ENCODE measurements at places on chromosomes 5 and 9.
A peak's percentile ranks its signal among the peaks of the same experiment; 100 is the strongest.

DNA sequence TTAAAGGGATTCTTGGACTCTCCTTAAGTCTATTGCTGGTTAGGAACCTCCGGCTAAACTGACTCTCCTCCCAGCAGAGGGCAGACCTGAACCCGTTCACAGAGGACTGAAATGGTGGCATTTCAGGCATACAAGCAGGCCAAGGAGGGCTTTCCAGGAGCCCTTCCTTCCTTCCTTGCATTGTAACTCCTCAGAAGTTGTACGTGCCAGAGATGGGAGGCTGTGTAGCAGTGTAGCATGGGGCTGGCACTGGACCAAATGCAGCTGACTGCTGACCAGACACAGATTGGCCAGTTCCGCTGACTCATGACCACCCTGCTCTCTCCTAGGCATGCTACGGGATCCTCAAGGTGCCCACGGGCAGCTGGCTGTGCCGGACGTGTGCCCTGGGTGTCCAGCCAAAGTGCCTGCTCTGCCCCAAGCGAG, 36.4 kb downstream of the JADE2 start:
- no peak for DNase-seq

DNA sequence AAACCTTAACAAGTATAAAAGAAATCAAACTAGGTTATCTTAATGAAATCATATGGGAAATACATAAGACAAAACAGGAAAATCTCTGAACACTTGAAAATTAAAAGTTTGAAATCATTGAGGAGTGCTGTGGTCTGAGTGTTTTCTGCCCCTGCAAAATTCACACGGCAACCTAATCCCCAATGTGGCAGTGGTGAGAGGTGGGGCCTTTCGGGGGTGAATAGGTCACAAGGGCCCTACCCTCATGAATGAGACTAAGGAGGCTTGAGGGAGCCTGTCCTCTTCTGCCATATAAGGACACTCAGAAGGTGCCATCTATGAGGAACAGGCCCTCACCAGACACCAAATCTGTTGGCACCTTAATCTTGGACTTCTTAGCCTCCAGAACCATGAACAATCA, 10.7 kb downstream of the CAMSAP1 start:
- DNase-seq: no peak

- no peak for DNase-seq
Measured at GRCh38 chr5:64859881-64860280, 91.2 kb downstream of the CWC27 start.

DNA sequence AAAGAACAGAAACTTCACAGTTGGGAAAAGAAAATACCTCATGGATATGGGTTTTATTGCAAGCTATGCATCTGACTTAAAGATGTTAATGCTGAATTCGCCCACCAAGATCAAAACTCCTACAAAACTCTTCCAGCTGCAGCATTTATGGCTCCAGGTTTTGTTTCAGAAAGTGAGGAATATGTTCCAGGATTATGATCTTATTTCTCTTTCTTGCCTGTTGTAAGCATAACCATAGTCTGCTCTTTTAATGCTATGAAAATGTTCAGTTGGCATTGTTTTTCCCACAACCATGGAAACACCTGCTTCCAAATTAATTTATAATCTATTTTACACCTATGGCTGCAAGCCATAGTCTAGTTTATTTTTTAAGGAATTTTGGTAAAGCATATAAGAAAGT, 34.9 kb upstream of the FST start:
- no peak for DNase-seq

DNA sequence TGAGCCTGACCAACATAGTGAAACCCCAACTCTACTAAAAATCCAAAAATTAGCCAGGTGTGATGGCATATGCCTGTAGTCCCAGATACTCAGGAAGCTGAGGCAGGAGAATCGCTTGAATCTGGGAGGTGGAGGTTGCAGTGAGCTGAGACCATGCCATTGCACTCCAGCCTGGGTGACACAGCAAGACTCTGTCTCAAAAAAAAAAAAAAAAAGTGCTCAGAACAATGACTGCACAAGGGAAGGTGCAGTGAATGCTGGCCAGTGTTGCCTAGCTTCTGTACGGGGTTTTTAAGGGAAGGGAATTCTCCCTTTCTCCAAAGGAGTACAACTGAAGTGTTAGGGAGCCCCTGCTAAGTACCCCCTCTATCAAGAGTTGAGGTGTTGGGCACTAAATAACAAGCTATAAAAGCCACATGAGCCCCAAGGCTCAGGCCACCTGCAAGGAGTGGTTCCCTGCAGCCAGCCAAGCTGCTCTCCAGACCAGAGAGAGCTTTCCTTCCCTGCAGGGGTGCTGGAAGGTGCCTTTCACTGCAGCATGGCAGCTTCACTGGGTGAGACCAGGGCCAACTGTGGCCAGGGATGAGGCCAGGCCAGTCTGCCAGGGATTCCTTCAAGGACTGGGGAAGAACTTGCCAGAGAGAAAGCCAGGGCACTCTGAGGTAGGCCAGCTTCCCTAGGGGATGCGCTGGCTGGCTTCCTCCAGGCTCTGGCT, 14.8 kb downstream of the GADD45G start:
- DNase-seq: no peak

GRCh38 chr9:122265149-122265915, 650 bp downstream of the MRRF start:
- no peak for DNase-seq

- DNase-seq: peak; percentile 23
Measured at GRCh38 chr5:57302164-57302563, 128.3 kb downstream of the GPBP1 start.

DNA sequence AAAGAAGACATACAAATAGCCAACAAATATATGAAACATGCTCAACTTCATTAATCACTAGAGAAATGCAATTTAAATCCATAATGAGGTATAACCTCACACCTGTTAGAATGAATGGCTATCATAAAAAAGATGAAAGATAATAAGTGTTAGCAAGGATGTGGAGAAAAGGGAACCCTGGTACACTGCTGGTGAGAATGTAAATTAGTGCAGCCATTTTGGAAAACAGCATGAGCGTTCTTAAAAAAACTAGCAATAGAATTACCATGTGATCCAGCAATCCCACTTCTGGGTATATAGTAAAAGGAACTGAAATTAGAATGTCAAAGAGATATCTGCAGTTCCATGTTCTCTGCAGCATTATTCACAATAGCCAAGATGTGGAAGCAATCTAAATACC, 64.2 kb upstream of the CEP78 start:
- no peak for DNase-seq

- DNase-seq: no peak
Measured at GRCh38 chr9:21576331-21577189, 94.4 kb upstream of the IFNE start.

DNA sequence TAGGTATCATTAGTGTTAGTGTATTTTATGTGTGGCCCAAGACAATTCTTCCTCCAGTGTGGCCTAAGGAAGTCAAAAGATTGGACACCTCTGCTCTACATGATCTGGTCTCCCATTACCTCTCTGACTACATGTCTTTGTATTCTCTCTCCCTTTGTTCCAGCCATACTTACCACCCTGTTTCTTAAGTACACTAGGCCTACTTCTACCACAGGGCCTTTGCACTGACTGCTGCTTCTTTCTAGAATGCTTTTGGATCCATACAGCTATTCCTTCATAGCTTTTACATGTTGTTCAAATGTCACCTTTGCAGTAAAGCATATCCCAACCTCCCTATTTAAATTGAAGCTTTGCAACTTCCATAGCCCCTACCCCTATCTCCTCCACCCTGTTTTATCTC, 5.4 kb downstream of the XRCC4 start:
- no peak for DNase-seq

GRCh38 chr9:71916834-71917534, 5.5 kb downstream of the C9orf85 start:
- no peak for DNase-seq

DNA sequence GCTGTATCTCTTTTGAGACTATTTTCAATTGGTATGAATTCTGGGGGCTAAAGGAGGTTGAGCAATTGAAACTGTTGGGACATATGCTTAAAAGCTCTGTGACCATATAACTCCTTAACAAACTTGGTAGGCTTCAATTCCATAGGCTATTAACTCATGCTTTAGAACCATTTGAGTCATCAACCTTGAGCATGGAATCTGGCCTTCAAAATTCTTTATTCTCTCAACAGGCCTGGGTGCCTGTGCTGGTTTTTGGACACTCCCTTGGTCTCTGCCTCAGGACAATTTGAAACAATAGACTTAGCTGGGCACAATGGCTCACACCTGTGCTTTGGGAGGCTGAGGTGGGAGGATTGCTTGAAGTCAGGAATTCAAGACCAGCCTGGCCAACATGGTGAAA, 61.4 kb upstream of the EPB41L4A start:
- no peak for DNase-seq

DNA sequence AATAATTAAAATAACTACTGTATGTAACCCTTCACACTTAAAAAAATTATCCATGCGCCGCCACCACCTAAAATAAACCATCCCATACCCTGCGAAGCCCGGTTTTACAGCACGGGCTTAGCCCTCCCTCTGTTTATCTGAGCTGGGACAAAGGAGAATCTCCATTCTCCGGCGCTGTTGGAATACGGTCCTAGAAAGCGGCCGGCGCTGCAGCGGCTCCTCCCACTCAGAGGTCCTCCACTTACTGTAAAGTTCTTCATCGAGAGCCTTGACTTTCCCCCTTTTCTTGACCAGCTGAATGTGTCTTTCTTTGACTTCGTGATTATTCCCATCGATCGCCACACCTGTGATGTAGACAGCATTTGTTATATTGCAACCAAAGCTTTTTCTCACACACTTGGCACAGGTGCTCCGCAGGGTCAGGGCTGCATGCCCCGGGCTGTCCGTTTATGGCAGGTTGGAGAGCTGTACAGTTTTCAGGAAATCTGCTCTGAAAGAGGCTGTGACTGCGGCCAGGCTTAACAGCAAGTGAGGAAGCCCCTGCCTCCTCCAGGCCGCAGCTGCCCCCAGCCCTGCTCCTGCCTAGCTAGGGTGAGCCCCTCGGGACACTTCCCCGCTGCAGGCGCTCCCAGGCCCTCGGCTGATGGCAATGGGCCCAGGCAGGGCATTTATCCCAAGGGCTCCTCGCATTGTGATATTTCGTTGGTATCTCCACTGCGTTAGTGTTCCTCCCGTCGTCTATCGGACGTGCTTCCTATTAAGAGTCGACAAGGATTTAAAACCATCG, 16.7 kb downstream of the GFPT2 start:
- no peak for DNase-seq

DNA sequence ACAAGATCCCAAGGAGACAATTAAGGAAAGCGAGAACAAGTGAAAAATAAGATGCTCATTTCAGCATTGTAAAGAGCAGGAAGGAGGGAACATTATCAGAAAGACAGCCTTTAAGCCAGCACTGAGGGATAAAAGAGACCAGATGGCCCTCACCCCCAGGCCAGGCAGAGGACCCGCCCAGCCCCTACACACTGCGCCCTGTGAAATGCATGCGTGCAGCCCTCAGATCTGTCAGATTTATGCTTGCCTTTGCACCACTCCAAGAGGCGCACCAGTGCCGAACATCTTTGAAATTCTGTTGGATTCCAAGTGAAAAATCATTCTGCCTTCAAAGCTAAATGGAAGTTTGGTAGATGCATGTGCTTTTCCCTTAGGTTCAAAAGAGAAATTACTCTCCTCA, 378.0 kb downstream of the MLLT3 start:
- no peak for DNase-seq

DNA sequence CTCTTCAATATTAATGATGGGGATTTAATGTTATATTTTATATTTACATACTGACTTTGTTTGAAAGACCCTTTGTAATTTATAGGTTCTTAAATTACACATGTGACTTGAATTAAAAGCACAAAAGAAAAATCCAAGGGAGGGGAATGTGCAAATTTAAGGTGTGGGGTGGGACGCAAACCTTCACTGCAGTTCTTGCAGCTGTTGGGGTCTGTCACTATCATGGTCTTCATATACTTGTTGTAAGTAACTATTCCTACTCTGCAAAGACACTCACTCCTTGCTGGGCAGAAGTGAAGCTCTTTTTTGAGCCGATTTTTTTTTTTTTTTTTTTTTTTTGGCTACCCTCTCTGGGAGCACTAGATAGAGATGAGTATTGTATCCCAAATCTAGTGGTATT, 505.3 kb downstream of the ARHGEF28 start:
- DNase-seq: no peak

DNA sequence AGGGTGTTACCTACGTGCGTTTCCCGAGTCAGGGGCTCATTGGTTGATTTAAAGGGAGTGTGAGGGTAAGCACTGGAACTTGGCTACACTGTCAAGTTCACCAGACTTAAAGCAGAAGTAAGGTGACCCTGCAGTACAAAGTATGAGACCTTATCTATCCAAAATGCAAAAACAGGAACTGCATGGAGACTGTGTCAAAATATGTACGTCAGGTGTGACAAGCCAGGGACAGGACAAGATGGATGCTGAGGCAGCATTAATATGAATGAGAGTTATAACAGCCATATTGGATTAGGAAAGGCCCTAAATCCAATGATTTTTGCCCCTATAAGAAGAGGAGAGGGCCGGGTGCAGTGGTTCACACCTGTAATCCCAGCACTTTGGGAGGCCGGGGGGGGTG, 15.4 kb upstream of the SUSD3 start:
- no peak for DNase-seq

DNA sequence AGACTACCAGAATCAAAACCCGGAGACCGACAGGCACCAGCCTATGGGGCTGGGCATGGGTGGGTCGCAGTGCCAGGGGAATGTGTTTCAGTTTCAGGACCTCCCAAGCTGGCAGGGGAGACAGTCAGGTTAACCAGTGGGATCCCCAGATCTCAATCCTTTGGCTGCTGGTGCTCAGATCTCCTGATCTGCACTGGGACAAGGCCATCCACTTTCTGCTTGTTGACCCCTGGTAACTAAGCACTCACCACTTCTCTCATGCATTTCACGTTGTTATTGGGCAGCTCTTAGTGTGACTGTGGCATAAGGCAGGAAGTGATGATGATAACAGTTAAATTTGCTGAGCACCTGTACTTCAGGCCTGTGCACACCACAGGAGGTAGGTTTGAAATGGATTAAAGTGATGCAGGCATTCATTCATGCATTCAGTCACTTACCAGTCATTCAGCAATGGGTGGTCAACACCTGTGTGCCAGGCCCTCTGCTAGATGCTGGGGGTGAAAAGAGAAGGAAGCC, 42.1 kb upstream of the STXBP1 start:
- DNase-seq: peak; percentile 87

DNA sequence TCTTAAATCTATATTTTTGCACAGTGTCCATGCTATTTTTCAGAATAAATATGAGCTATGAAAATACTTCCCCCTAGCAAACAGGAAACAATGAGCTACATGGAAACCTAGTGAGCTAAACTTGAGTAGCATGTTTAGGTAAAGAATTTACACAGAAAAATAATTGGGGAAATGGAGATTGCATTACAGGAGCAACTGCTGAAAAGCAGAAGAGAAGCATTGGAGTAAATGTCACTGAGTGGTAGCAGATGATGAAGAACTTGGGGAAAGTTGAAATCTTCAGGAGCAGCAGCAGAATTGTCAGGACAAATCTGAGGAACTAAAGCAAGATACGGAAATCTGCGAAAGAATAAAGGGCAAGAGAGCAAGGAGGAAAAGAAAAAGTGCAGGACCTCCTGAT, 610.3 kb downstream of the TLE1 start:
- no peak for DNase-seq

GRCh38 chr5:60274747-60275146, 381.2 kb upstream of the PDE4D start:
- no peak for DNase-seq
